Upper lobe of right lung (tissue), 1 donor: ENCODE measurements at places on chromosomes 2 and 18. TPM values are rescaled to one million over a fixed set of nuclear protein-coding genes. Genes with fewer than 3 reads are reported as not detected.

GRCh38 chr2:37096568-37096967 lies 12.2 kb downstream of the GPATCH11 start:
- H3K27ac ChIP-seq = no peak overlapping the region
- peaks cover 87% of the 10 kb centered on the region for H3K36me3 ChIP-seq
- no peaks in the 10 kb centered on the region for H3K4me1 ChIP-seq

DNA sequence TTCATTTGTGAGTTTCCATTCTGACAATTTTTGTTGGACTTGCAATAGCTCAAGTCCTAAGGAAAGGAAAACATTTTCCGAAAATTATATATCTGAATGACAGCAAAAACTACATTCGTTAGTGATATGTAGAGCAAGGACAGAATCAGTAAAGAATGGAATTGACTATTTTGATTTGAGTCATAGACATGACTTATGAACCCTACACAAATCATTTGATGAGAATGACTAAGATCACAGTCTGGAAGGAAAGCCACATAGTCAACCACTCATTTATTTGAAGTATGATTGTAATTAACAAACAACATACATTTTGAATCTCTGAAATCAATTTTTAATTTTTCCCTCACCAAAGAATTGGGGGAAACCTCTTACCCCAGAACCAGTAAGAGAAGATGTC lies 231.6 kb upstream of the CRIM1 start:
- no peaks in the 10 kb centered on the region for H3K4me1 ChIP-seq
- H3K36me3 ChIP-seq = no peaks in the 10 kb centered on the region
- no peaks in the 10 kb centered on the region for H3K27me3 ChIP-seq
- no peak for DNase-seq
- H3K27ac ChIP-seq = no peak overlapping the region

- no peak overlapping the region for H3K4me3 ChIP-seq
- DNase-seq = no peak
- H3K27me3 ChIP-seq = no peaks in the 10 kb centered on the region
- H3K4me1 ChIP-seq = no peaks in the 10 kb centered on the region
- no peaks in the 10 kb centered on the region for H3K36me3 ChIP-seq
Measured at GRCh38 chr18:58481321-58482180, 147.3 kb downstream of the ALPK2 start.

GRCh38 chr2:62306751-62307468 lies 111.0 kb downstream of the B3GNT2 start:
- H3K36me3 ChIP-seq = no peaks in the 10 kb centered on the region
- peaks cover 47% of the 10 kb centered on the region for H3K4me1 ChIP-seq
- no peaks in the 10 kb centered on the region for H3K27me3 ChIP-seq
- H3K4me3 ChIP-seq = no peak overlapping the region
- DNase-seq = no peak

- H3K4me3 ChIP-seq = no peak overlapping the region
- H3K27ac ChIP-seq = no peak overlapping the region
- no peak for DNase-seq
- peaks cover 7% of the 10 kb centered on the region for H3K4me1 ChIP-seq
Measured at GRCh38 chr2:9297156-9297555, 90.5 kb downstream of the ASAP2 start.

DNA sequence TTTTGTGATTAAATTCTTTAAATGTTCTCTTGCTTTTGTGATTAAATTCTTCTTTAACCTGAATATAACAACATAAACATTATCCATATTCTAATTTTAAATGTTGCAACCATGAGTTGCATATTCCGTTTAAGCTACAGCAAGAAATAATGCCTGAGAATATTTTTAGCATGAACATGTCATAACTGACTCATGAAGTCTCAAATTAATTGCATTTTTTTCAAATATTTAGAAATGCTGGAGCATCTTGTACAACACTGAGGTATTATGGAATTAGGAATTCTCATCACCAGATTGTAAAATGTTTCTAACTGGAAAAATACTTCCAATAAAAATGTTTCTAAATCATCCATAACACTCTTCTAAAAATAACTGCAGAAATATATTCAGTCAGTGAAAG lies 14.7 kb downstream of the ROCK2 start:
- no peak for DNase-seq
- H3K27ac ChIP-seq = no peak overlapping the region
- H3K4me3 ChIP-seq = no peak overlapping the region
- no peaks in the 10 kb centered on the region for H3K27me3 ChIP-seq
- H3K4me1 ChIP-seq = peaks cover 34% of the 10 kb centered on the region

DNA sequence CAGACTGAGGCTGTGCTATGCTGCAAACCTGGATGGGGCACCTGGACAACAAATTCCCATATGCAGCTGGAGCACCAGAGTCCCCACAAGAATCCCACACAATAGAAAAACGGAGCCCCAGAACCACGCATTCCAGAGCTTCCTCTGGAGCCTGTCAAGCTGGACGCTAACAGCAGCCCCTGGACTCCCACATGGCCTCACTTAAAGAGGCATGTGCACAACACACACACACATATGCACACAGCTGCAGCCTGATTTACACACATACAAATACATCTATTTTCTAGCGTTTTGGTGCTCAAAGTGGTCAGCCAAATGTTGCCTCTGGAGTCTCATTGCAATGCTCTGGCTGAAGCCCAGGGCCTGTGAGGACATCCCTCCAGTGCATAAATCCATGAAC lies 632.7 kb upstream of the ID2 start:
- H3K27me3 ChIP-seq = no peaks in the 10 kb centered on the region
- no peak overlapping the region for H3K27ac ChIP-seq
- no peak for DNase-seq
- H3K4me1 ChIP-seq = no peaks in the 10 kb centered on the region
- H3K36me3 ChIP-seq = no peaks in the 10 kb centered on the region
- no peak overlapping the region for H3K4me3 ChIP-seq

DNA sequence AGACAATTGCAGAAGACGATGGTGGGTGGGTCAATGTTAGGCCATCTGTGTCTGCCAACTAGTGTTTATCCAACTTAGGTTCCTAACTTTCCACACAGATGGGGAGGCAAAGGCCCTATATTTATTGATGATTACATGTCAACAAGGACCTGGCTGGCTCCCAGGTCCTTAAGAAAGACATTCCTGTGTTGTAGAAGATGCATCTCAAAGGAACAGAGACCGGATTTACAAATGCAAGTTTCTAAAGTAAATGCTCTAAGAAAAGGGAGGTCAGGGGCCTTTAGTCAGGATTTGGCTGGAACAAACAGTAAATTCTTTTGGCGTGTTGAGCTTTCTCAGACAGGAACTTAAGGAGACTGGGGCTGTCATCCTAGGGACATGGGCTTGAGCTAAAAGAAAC lies 175.0 kb downstream of the SH3BP4 start:
- no peak for DNase-seq
- no peak overlapping the region for H3K4me3 ChIP-seq
- H3K4me1 ChIP-seq = no peaks in the 10 kb centered on the region
- H3K27me3 ChIP-seq = no peaks in the 10 kb centered on the region
- H3K27ac ChIP-seq = no peak overlapping the region

DNA sequence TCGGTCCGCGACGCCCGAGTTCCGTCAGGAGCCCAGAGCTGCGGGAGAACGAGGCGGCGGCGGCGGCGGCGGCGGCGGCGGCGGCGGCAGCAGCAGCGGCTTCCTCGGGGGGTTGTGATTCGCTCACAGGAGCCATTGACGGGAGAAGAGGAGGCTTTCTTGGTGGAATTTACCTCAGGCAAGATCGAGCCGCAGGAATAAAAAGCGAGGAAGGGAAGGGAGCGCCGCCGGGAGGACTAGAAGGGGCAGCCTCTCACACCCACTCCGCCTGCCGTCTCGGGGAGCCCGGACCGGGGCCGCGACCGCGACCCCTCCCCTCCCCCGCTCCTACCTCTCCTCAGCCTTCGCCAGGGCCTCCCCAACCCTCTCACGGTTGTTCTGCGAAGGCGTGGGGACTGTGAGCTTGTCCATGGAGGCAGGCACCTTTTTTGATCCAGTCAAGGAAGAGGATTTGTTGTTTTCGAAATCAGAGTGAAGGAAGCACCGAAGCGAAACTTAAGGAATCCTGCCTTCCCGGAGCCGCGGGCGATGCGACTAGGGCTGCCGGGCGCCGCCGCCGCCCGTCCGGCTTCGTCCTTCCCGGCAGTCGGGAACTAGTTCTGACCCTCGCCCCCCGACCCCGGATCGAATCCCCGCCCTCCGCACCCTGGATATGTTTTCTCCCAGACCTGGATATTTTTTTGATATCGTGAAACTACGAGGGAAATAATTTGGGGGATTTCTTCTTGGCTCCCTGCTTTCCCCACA lies 506 bp downstream of the BMPR2 start:
- H3K36me3 ChIP-seq = no peaks in the 10 kb centered on the region
- no peaks in the 10 kb centered on the region for H3K27me3 ChIP-seq
- DNase-seq = peak; percentile 78
- peak overlapping the region; percentile 86 for H3K4me3 ChIP-seq

- peak; percentile 63 for DNase-seq
- H3K27ac ChIP-seq = no peak overlapping the region
- H3K4me1 ChIP-seq = no peaks in the 10 kb centered on the region
- H3K27me3 ChIP-seq = no peaks in the 10 kb centered on the region
- H3K36me3 ChIP-seq = no peaks in the 10 kb centered on the region
Measured at GRCh38 chr18:65725251-65726050, 25.4 kb upstream of the CDH7 start.

DNA sequence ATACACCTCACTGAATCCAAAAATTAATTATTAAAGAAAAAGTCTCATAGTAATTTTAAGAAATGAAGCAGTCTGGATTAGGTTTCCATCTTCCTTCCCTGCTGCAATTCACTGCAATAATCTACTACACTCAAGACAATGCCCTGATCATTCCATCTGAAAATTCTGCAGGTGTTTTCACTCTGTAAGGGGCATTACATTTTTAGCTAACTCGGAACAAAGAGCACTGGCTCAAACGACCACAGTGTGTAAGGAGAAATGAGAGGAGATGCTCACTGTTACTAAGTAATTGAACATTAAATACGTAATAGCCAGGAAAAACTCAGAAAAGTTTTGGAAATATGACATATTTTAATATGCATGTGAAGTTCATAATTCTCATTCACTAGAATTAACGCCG lies 1.3 kb downstream of the B4GALT6 start:
- H3K36me3 ChIP-seq = no peaks in the 10 kb centered on the region
- no peak overlapping the region for H3K27ac ChIP-seq
- no peak overlapping the region for H3K4me3 ChIP-seq
- DNase-seq = no peak
- peaks cover 17% of the 10 kb centered on the region for H3K27me3 ChIP-seq
- no peaks in the 10 kb centered on the region for H3K4me1 ChIP-seq

- no peaks in the 10 kb centered on the region for H3K27me3 ChIP-seq
- H3K4me1 ChIP-seq = no peaks in the 10 kb centered on the region
- no peaks in the 10 kb centered on the region for H3K36me3 ChIP-seq
- H3K4me3 ChIP-seq = no peak overlapping the region
- H3K27ac ChIP-seq = no peak overlapping the region
- DNase-seq = no peak
Measured at GRCh38 chr2:985317-985898, 34.8 kb downstream of the SNTG2 start.

- no peaks in the 10 kb centered on the region for H3K4me1 ChIP-seq
- no peaks in the 10 kb centered on the region for H3K36me3 ChIP-seq
- H3K27ac ChIP-seq = no peak overlapping the region
- H3K4me3 ChIP-seq = no peak overlapping the region
- H3K27me3 ChIP-seq = no peaks in the 10 kb centered on the region
Measured at GRCh38 chr2:235384624-235385023, 109.2 kb upstream of the AGAP1 start.

- no peak overlapping the region for H3K27ac ChIP-seq
- H3K4me3 ChIP-seq = no peak overlapping the region
- no peaks in the 10 kb centered on the region for H3K27me3 ChIP-seq
- no peaks in the 10 kb centered on the region for H3K36me3 ChIP-seq
Measured at GRCh38 chr18:48787203-48788151, 163.3 kb downstream of the SMAD7 start.

- no peaks in the 10 kb centered on the region for H3K27me3 ChIP-seq
- H3K36me3 ChIP-seq = peaks cover 18% of the 10 kb centered on the region
- H3K4me1 ChIP-seq = peaks cover 19% of the 10 kb centered on the region
- H3K27ac ChIP-seq = no peak overlapping the region
Measured at GRCh38 chr2:134406736-134407135, 152.9 kb downstream of the MGAT5 start.

DNA sequence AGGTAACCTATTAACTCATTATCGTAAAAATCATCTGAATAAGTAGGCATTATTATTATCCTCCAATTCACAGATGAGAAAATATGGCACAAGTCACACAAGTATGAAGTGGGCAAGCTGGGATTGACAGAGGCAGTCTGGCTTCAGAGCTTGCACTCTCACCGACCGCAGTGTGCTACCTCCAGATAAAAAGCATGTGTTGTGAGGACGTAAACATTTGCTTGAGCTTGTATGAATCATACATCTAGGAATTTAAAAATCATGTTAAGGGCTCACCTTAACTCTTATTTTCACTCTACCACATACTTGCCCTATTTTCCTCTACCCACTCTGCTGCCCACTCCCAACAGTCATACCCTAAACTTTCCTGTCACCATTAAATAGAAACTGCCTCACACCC lies 65.3 kb upstream of the AMMECR1L start:
- H3K27ac ChIP-seq = no peak overlapping the region
- peaks cover 63% of the 10 kb centered on the region for H3K36me3 ChIP-seq
- no peaks in the 10 kb centered on the region for H3K4me1 ChIP-seq

- H3K36me3 ChIP-seq = peaks cover 15% of the 10 kb centered on the region
- DNase-seq = no peak
- H3K27me3 ChIP-seq = no peaks in the 10 kb centered on the region
- H3K4me1 ChIP-seq = peaks cover 25% of the 10 kb centered on the region
- H3K4me3 ChIP-seq = no peak overlapping the region
Measured at GRCh38 chr2:162312853-162313252, 5.6 kb downstream of the IFIH1 start.

DNA sequence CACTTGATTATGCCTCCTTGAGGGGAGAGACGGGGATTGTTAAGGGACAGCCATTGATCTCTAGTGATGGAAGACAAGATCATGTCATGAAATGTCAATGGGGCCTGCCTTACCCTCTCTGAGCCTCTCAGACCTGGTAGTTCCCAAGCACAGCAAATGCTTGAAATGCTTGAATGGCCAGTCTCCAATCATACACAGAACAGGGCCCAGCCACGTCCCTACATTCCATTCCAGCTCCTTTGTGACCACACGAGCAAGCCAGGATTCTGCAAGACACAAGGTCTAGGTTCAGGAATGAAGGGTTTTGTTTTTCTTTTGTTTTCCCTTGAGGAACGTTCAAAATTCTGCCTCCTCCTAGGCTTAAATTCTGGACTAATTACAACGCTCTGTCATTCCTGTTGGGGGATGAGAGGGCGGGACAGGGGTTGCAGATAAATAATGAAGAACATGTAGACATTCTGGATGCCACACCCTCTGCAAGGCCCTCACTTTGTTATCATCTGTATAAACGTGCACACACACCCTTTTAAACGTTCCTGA lies 98.1 kb upstream of the YPEL5 start:
- no peaks in the 10 kb centered on the region for H3K4me1 ChIP-seq
- no peaks in the 10 kb centered on the region for H3K36me3 ChIP-seq
- H3K27ac ChIP-seq = no peak overlapping the region
- DNase-seq = no peak
- no peak overlapping the region for H3K4me3 ChIP-seq

The TRIB2 gene
- total RNA-seq = 50.7 TPM

The TCF23 gene
- total RNA-seq = not detected

The AQP4 gene
- total RNA-seq = 345 TPM

The CERS6 gene
- total RNA-seq = 17.8 TPM

The SNRNP27 gene
- total RNA-seq = 41.0 TPM

The GNAL gene
- 4.3 TPM for total RNA-seq

The EHD3 gene
- 13.0 TPM for total RNA-seq

The MC4R gene
- not detected for total RNA-seq

The GALNT14 gene
- 0.81 TPM for total RNA-seq
